ENCODE measurements at places on chromosomes 12 and 14.

DNA sequence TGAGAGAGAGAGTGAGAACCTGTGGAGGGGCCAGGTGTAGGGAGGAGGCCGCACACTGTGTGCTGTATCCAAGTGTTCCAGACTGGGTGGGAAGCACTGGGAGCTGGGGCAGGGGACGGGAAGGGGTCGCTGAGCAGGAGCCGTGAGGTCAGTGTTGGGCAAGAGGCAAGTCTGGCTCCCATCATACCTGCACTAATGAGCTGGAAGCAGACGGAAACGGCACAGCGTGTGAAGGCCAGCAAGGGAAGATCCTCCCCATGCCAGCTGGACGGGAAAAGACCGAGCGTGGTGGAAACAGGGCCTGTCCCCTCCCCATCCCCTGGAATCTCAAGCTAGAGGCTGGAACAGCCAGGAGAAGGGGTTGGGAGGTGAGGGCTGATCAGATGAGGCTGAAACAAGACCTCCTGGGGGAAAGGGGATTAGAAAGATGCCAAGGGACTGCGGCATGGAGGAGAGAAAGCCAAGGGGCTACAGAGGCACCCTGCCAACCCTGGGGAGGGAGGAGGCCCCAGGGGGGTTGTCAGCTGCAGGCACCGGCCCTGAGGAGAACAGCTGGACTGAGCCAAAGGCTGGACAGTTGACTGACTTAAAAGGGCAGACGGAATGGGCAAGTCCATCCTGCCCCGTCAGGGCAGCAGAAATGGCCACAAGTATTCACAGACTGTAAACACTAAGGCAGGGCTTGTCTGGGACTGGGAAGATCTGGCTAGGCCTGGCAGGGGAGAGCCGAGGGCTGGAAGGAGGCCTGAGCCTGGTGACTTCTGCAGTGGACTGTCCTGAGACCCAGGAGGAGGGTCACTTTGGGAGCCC lies 19.0 kb upstream of the LTBP2 start:
- no peak for DNase-seq

- no peak for DNase-seq
Observed at GRCh38 chr12:47722136-47722834, 3.0 kb downstream of the ENDOU start.

- no peak for DNase-seq
Observed at GRCh38 chr12:121364683-121365121, 12.5 kb upstream of the ANAPC5 start.

DNA sequence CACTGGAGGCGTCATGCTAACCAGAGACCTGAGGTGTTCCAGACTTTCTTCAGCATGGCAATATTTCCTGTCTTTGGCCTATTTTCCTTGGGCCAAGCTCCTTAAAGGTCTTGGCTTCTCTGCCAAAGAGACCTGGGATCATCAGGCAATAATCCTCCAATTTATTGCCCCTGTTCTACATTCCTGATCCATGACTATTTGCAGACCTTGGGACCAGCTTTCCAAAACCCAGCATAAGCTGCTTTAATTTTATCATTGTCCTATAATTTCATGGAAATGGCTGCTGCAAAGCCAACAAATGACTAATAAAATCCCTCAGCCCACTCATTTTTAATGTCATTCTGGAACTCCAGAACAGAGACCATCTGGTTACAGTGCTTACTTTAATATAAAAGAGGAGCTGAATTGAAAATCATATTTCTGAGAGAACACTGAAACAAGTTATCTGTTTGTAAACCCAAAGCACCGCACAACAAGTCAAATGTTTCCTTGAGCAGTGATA lies 166.9 kb upstream of the BTG1 start:
- DNase-seq = no peak

DNA sequence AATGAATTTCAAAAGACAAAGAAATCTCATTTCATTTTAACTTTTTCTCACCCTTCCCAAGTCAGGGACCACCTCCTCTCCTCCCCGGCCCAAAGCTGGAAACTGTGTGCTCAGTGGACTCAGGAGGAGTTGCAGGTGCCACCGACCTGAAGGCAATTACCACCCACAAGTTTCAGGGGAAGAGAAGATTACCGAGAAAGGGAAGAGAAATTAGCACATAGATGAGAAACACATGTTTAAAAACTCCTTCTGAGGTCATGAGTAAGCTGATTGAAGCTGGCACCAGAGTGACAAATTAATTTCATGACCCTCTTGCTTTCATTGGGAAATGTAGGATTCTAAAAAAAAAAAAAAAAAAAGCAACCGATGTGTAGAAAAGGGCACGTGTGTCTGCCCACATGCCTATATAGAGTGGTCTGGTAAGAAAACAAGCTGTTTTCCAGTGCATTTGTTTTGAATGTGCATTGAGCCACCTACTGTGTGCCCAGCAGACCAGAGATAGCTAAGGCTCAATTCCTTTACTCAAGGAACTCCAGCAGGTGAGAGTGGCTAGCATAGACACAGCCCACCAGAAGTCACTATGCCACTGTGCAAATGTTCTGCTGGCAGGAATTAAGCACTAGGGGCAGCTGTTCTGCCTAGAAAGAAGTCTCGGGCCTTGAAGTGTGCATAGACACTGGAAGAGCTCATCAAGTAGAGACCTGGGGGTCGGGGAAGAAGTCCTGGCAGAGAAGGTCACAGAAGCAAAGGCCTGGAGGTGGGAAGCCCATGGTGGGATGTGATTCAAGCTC lies 30.5 kb downstream of the DPF3 start:
- DNase-seq = no peak

GRCh38 chr12:20245491-20245890 lies 122.8 kb upstream of the PDE3A start:
- no peak for DNase-seq

DNA sequence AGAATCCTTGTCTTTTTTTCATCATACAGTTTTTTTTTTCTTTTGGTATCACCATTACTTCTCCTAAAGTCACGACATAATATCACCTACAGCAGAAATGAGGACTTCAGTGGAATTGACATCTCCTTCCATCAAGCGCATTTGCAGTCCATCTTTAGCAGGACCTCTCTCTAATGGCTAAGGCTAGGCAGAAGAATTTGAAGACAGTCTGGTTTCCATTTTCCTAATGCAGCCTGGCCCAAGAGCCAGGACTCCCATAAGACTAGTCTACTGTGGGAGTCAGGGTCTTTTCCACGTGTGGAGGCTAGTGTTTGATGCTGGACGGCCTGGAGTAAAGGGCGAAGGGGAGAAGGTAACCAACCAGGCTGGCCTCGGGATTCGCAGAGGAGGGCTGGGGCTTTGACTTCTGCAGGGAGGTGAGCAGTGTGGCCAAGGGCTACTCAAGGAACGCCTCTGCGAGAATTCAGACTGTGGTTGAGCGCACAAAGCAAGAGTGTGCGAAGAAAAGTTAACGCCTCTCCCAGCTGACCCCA lies 769 bp upstream of the ZNF740 start:
- no peak for DNase-seq

GRCh38 chr12:3744229-3744901 lies 8.5 kb downstream of the CRACR2A start:
- DNase-seq = no peak

DNA sequence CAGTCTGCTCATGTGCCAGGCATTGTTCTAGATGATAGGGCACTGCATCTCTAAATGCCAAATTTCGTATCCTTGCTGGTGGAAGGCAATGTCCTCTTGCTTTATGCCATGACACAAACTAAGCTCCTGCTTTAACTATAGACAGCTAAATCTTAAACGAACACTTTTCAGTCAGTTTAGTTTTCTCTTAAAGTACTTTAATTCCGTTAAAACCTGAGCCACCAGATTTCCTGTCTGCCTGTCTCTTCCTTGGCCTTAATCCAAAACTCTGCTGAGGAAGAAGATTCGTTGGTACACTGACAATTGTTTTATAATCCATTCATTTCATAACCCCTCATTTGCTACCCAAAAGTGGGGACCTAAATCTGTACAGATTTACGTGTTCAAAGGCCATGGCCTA lies 194.4 kb upstream of the BCL2L14 start:
- DNase-seq = no peak

- DNase-seq = no peak
Observed at GRCh38 chr14:101137234-101137633, 233.7 kb upstream of the RTL1 start.

GRCh38 chr14:20668969-20669368 lies 15.4 kb upstream of the RNASE4 start:
- no peak for DNase-seq

- DNase-seq = no peak
Observed at GRCh38 chr14:64410084-64410774, 22.1 kb downstream of the MTHFD1 start.

GRCh38 chr14:94142836-94143235 lies 13.4 kb upstream of the IFI27L2 start:
- no peak for DNase-seq

DNA sequence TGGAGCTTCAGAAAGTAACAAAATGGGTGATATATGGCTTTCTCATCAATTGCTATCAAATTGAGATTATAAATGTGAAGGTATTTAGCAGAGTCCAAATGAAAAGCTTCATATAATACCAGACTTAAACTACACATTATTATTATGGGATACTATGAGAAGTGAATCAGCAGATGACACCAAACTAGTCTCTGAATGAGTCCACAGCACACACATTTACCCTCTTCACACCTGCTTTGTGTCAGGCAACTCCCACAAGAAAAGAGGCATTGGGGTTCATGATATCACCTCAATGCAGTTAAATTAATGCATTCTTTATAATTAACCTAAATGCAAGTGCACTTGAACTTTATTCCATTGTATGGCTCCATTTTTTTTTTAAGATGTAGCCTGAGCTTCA lies 330.5 kb downstream of the BCL11B start:
- no peak for DNase-seq

DNA sequence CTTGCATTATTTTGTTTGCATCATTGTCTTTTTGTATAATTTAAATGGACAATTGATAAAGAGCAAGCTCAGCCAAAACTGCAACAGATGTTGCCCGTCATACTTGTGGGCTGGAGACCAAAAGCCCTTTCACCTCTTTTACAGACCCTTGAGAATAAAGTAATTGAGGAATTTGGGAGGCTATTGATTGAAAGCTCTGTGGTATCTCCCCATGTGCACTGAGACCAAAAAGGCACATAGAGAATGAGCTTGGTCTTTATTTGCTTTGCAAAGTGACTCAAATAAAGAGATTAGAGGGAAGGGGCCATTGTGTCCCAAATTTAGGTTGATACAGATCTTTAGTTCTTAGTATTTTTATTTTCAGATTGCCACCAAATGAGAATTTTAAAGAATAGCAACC lies 617.6 kb downstream of the TRHDE start:
- no peak for DNase-seq

- DNase-seq = no peak
Observed at GRCh38 chr14:96987086-96987474, 189.9 kb downstream of the VRK1 start.

- DNase-seq = no peak
Observed at GRCh38 chr14:50062438-50063085, 53.8 kb downstream of the VCPKMT start.

DNA sequence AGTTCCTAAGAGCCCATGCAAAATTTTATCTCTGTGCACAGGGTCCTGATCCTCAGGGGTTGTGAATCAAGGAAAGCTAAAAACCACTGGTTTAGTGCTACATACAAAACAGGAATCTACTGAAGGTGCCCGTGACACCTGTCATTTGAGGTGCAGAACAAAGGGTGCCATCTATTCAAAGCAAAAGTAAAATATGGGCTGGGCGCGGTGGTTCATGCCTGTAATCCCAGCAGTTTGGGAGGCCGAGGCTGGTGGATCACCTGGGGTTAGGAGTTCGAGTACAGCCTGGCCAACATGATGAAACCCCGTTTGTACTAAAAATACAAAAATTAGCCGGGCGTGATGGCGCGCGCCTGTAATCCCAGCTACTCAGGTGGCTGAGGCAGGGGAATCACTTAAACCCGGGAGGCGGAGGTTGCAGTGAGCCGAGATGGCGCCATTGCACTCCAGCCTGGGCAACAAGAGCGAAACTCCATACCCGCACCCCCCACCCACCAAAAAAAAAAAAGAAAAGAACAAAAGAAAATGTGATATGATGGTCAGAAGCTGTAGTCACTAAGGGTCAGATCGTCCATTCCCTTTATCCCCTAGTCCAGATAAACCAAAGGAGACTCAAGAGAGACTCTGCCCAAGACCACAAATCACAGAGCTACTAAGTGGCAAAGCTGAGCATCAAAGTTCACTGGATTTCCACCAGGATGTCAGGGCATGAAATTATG lies 3.4 kb downstream of the PPTC7 start:
- DNase-seq = no peak

DNA sequence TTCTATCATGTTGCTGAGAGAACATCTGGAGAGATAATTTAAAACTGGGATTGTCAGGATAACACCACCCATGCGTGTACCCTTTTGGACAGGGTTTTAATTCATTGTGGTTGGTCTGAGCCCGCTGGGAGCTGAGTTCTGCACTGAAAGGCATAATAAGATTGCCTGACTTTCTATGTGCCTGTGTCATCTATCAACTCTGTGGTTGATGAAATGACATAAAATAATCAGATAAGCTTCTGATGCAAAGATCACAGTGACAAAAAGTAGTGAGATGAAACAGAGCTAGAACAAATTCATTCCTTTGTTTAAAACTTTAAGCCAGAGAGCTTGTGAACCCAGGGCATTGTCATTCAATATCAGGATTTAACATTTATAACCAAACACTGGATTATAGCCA lies 98.7 kb downstream of the BBS10 start:
- no peak for DNase-seq

- no peak for DNase-seq
Observed at GRCh38 chr12:26658991-26659390, 174.0 kb downstream of the ITPR2 start.

DNA sequence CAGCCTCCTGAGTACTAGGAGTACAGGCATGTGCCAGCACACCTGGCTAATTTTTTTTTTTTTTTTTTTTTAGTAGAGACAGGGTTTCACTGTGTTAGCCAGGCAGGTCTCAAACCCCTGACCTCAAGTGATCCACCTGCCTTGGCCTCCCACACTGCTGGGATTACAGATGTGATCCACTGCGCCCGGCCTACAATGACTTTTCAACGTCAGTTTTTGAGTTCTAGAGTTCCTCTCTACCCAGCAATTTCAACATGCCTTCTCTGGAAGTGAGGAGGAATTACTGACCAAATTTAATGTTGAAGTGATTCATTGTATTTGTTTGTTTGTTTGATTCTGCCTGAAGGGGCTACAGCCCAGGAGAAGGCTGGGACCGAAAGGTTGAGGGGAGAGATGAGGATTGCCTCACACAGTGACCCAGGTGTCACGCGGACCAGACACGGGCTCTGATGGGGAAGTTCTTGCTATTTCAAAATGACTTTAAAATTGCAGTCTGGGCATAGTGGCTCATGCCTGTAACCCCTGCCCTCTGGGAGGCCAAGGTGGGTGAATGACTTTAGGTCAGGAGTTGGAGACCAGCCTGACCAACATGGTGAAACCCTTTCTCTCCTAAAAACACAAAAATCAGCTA lies 8.6 kb upstream of the DENR start:
- no peak for DNase-seq
